Left ventricle myocardium inferior (tissue), 1 donor: ENCODE measurements at places on chromosomes 3 and 15. TPM values are rescaled to one million over a fixed set of nuclear protein-coding genes. Genes with fewer than 3 reads are reported as not detected.

DNA sequence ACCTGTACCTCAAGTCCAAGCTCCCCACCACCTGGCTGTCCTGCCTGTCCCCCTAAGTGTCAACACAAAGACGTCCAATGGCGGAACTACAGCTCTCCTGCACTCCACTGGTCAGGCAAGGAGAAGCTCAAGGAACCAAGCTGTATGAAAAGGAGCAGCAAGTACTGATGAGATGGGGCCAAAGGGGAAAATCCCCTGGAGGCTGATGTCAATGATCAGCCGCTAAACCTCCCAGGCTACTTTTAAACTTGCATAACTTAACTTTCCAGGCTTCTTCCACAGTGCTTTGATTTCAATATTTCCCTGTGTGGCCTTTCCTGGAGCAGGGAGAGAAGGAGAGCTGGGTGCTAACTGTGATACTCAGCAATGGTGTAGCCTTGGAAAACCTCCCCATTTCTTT is 35.0 kb downstream of the TM4SF4 start:
- H3K4me3 ChIP-seq, result no peak overlapping the region
- H3K4me1 ChIP-seq, result peaks cover 20% of the 10 kb centered on the region
- H3K27me3 ChIP-seq, result no peaks in the 10 kb centered on the region
- no peak for DNase-seq
- H3K36me3 ChIP-seq, result no peaks in the 10 kb centered on the region

DNA sequence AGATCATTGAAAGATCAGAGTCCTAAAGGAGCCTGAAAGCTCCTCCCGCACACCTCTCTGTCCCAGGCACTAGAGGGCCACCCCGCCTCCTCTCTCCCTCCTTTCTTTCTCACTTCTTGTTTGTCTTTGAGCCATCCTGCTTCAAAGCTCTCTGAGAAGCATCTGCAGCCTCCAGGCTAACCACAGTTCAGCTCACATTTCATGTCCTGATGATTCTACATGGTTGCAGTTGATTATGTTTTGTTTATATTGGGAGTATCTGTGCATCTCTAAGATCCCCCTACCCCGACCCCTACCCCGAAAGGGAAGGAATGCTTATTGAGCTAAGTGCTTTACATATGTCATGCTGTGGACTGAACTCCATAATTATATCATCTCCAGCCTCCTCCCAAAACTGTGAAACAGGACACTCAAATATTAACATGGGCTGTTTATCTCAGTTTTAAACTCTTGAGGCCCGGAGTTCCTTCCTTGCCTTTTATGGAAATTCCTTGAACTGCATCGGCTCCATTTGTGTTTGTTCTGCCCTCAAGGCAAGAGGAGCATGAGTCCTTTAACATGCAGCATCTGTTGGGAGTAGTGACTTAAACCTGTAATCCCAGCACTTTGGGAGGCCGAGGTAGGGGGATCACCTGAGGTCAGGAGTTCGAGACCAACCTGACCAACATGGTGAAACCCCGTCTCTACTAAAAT is 30.9 kb downstream of the MGLL start:
- H3K4me1 ChIP-seq, result peaks cover 83% of the 10 kb centered on the region
- peaks cover 21% of the 10 kb centered on the region for H3K36me3 ChIP-seq
- peak overlapping the region; percentile 64 for H3K27ac ChIP-seq

GRCh38 chr3:186213946-186214345 is 105.1 kb upstream of the ETV5 start:
- H3K27ac ChIP-seq, result no peak overlapping the region
- no peaks in the 10 kb centered on the region for H3K36me3 ChIP-seq
- peaks cover 58% of the 10 kb centered on the region for H3K4me1 ChIP-seq
- DNase-seq, result no peak

Gene TNFSF10
- total RNA-seq, result 12.6 TPM
